ENCODE measurements at places on chromosomes 11 and 22.
A peak's percentile ranks its signal among the peaks of the same experiment; 100 is the strongest.

DNA sequence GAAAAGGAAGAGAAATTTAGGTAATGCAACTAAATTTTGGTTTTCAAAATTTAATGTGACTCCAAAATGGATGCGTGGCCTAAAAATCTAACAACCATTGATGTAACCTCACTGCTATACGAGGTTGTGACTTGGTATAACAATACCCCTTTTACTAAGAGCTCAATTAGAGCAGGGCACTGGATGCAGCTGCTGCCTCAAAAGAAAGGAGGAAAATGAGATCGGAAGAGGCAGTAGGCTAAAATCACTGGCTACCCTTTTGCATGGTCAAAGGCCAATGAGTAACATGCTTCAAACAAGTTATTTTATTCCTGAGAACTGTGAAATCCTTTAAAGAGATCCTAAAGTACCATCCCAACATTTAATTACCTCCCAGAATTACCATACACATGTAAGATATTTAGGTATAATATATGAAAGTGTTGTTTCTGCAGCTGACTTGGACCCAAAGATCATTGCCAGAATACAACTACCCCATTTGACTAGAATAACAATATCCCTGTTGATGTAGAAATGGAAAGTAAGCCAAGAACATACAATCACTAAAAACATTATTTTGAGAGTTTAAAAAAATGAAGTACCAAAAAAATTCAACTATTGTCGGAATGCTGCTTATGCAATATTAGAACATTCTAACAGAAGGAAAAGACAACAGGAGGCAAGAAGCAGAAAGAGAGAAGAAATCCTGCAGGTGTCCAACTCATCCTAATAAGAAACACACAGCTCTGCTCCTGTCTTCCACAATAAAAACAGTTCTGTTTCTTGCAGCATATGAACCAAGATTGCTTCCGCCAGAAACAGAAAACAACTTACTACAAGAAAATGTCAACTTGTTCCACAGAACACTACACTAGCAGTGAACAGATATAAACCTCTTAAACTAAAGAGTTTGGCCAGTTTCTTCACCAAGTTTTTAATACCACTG, 15.0 kb downstream of the SIK3 start:
- DNase-seq: no peak

GRCh38 chr22:20980938-20981722, 967 bp upstream of the LZTR1 start:
- DNase-seq: no peak

DNA sequence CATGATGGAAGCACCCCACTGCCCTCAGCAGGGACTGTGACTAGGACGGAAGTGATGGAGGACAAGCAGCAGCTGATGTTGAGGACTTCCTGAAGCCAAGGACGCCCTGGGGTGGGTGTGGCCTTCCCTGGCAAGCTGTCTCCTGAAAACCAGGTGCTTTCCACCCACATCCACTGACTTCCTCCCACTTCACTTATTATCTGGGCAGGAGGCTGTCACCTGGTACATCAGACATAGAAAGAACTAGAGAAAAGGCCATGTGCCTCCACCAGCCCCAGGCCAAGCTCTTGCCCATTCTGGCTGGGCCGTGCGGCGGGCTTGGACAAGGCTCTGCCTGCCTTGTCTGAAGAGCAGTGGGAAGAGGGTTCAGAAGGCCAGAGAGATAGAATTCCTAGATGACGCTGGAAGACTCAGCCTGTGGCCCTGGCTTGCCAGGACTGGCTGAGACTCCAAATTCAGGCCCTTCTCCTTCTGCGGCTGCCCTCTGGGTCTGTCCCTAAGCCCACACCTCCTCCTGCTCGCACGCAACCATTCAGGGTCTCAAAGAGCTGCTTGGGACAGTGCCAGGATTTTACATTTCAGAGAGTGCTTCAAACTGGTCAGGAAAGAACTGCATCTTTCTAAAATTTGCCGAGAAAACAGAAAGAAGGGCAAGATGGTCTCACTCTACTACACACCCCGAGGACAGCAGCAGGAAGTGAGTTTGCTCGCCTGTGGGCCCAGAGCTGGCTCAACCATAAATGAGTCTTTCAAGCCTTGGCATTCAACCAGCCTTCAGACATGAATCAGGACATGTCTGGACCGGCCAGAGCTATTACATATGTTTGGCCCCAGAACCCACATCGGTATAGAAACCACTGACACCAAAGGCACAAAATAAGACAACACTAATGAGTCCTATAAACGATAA, 13.3 kb downstream of the ARHGAP1 start:
- no peak for DNase-seq

GRCh38 chr11:27254744-27255446, 108.1 kb downstream of the CCDC34 start:
- no peak for DNase-seq

DNA sequence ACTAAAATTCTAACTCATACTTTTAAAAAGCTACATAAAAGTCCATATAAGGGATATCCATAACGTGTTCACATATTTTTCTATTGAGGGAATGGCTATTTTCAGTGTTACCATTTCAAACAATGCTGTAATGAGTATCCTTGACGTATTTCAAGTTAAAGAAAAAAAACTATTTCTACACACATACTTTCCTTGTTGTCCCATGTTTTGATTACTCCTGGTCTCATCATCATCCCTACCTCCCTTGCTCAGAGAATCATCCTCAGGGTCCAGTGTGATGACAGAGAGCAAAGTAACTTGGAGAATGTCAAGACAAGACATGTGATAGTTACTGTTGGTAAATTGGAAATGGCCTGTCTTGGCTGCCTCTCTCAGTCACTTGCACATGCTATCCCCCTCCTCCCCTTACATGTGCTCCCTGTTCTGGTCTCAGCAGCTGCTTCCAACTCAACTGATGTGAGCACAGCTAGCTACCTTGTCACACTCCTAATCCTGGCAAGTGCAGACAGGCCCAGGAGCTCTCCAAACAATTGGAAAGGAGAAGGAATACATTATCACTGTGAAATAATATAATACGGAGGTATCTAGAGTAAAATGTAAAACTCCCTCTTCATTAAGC, 21.8 kb downstream of the NUMA1 start:
- DNase-seq: no peak

GRCh38 chr11:128210148-128210940, 377.0 kb downstream of the ETS1 start:
- peak; percentile 77 for DNase-seq

DNA sequence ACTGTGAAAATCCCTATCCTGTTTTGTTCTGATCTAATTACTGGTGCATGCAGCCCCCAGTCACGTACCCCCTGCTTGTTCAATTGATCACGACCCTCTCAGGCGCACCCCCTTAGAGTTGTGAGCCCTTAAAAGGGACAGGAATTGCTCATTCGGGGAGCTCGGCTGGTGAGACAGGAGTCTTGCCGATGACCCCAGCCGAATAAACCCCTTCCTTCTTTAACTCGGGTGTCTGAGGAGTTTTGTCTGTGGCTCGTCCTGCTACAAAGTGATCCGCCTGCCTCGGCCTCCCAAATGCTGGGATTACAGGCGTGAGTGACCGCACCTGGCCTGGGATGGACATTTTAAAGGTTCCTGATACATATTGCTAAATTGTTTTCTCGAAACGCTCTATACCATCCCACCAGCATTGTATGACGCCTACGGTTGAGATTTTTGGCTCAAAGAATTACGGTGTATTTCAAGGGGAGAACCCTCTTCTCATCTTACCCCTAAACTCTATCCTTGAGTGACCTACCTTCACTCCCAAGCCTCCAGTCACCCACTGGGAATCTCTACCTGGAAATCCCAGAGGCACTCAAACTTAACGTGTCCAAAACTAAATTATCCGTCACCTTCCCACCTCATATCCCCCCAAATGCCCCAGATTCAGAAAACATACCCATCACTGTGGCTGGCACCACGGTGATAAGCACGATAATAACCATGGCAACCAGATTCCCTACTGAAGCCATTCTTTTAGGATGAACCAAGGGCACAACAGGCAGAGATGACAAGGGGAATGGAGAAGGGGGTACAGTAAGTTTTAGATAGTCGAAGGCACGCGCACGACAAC, 789 bp upstream of the POLA2 start:
- no peak for DNase-seq

GRCh38 chr11:69501891-69502860, 20.7 kb downstream of the LINC01488 start:
- DNase-seq: no peak

DNA sequence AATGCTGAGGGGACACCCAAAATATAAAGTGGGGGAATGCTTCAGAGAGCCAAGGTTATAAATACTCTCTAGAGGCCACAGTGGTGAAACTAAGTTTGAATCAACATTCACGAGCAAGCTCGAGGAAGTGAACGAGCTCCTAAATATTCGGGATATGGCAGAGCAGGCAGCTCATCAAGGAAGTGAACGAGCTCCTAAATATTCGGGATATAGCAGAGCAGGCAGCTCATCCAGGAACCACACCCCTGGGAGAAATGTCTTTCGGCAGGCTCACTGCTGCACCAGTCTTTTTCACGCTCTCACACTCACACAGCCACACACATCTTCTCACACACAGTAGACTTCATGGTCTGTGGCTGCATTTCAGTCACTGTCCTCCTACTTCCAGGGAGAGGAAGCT, 787.5 kb downstream of the OPCML start:
- peak; percentile 9 for DNase-seq

DNA sequence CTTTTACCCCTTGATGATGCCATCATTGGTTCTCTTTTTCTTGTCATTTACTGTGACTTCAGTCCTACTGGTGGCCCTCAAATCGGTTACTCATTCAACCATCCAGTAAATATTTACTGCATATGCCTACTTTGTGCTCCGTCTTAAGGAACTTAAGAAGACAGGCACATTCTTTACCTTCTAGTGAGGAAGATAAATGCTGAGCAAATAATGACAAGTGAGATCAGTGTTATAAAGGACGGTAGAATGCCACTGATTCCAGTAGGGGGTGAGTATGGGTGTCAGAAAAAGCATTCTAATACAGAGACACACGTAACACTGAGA, 1.6 kb downstream of the ANKRD42 start:
- DNase-seq: peak; percentile 22

DNA sequence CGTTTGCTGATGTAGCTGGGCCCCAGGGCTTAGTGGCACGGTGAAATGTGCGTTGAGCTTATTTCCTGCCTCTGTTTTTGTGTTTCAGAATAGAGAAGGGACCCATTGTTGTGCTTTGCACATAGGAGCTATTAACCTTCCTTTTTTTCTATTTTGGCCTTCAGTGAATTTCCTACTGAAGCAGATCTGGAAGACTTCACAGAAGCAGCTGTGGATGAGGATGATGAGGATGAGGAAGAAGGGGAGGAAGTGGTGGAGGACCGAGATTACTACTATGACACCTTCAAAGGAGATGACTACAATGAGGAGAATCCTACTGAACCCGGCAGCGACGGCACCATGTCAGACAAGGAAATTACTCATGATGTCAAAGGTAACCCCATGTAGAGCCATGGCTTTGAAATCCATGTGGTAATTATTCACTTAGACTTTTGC, 37.4 kb upstream of the ST14 start:
- DNase-seq: no peak

- no peak for DNase-seq
Observed at GRCh38 chr11:76265771-76266241, 59.5 kb upstream of the WNT11 start.

- DNase-seq: no peak
Observed at GRCh38 chr11:64227405-64227956, 1.4 kb downstream of the NUDT22 start.

GRCh38 chr22:35522225-35523149, 18.1 kb upstream of the RASD2 start:
- no peak for DNase-seq

- no peak for DNase-seq
Observed at GRCh38 chr11:115607621-115608221, 103.5 kb upstream of the CADM1 start.

DNA sequence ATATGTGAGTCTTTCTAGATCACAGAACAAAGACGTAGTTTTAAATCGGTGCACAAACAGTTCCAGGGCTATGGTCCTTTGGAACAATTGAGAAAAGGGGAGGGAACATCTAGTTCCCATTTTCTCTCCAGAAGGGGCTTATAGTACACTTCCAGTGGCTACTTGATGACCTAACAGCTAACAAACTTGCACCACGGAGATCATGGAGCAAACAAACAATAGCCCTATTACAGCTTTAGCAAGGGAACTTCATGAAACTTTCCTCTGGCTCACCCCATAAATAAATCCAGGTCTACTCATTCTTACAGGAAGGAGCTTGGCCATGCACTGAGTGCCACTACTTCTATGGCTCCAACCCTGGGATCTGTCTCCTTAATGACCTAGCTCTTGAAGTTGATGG, 8.3 kb upstream of the FOLR2 start:
- no peak for DNase-seq

GRCh38 chr22:43085658-43086606, 3.3 kb downstream of the TTLL1 start:
- DNase-seq: no peak

GRCh38 chr11:35214226-35214770, 75.3 kb downstream of the CD44 start:
- DNase-seq: no peak

DNA sequence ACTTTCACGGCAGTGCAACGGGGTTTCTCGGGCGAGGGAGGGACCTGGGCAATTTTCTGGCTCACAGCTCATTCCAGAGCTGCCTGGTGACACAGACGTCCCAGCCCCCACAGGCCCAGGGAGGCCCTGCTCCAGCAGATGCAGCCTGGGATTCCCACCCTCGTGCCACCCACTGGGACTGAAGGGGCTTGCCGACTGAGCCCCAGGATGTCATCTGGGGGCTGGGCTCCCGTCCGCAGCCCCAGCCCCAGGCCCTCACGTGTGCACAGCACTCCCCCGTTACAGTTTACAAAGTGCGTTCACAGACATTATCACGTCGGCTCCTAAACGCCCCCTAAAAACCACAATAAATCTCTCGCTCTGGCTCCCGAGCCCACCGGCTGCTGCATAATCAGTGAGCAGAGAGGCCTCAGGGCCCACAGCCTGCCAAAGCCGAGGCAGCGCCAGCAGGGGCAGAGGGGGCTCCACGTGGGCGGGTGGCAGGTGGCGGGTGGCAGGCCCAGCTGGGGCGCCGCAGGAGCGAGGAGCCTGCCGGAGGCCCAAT, 76.9 kb upstream of the TCF20 start:
- no peak for DNase-seq

GRCh38 chr11:128890543-128891368, at the start of gene KCNJ5:
KCNJ5 (plus strand) TSS chr11:128891356; CDS start chr11:128911274, 19,918 bp downstream.
- peak; percentile 7 for DNase-seq

DNA sequence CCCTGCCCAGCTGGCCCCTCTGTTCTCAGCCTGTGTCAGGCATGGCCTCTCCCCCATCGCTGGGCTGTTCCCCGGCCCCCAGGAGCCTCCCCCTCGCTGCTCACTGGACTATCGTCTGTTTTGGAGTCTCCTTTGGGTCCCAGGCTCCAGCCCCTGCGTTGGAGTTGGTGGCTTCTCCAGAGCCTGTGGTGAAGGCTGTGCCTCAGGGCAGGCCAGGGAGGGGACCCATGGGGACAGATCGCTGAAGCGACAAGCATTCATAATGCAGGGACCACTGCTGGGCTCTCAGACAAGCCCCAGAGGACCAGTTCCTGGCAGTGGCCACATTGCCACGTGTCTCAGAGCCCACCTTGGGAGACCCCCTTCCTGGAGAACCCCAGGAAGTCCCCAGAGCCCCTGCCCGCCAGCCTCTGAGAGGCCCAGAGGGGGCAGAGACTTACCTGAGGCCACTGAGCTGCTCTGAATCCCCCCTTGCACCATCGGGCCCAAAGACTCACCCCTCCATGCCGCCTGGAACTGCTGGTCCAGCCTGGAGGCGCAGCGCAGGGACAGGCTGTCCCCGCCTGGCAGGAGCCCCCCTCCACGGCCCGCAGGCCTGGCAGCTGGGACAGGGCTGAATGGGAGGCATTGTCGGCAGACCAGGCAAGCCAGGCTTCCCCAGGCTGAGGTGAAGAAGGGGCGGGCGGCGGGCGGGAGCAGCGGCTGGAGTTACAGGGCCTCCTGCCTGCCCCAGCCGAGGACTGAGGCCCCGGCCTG, at the start of gene CHADL:
TSS of gene CHADL (minus strand) at position 555 of the 756 bp plus-strand sequence. CDS start at position 505, 50 bp downstream.
- no peak for DNase-seq

Measured in HTR-8/SVneo (cell line).